Cardiac fibroblast (primary cell): ENCODE measurements at places on chromosomes 12 and 14.

DNA sequence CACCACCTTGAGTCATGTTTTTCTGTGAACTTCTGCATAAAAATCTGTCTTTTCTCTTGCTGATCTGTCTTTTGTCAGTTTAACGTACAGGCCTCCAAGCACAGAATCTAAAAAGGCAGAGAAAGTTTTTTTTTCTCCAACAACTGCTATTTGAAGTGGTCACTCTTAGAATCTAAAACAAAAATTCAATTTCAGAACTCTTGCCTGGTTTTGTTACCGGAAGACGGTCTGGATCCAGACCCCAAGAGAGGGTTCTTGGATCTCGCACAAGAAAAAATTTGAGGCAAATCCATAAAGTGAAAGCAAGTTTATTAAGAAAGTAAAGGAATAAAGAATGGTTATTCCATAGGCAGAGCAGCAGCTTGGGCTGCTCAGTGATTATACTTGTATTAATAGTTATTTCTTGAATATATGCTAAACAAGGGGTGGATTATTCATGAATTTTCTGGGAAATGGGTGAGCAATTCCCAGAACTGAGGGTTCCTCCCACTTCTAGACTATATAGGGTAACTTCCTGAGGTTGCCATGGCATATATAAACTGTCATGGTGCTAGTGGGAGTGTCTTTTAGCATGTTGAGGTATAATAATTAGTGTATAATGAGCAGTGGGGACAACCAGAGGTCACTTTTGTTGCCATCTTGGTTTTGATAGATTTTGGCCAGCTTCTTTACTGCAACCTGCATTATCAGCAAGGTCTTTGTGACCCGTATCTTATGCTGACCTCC lies 150.0 kb upstream of the PLEKHA5 start:
- no peak for DNase-seq

DNA sequence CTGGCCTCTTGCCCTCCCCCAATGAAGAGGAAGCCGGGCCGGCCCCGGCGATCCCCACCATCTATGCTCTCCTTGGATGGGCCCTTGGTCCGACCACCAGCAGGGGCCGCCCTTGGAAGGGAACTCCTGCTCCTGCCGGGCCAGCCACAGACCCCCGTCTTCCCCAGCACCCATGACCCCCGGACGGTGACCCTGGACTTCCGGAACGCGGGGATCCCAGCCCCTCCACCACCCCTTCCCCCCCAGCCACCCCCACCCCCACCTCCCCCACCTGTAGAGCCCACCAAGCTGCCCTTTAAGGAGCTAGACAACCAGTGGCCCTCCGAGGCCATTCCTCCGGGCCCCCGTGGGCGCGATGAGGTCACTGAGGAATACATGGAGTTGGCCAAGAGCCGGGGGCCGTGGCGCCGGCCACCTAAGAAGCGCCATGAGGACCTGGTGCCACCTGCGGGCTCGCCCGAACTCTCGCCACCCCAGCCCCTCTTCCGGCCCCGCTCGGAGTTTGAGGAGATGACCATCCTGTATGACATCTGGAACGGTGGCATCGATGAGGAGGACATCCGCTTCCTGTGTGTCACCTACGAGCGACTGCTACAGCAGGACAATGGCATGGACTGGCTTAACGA lies 19.4 kb downstream of the SETD1B start:
- no peak for DNase-seq

DNA sequence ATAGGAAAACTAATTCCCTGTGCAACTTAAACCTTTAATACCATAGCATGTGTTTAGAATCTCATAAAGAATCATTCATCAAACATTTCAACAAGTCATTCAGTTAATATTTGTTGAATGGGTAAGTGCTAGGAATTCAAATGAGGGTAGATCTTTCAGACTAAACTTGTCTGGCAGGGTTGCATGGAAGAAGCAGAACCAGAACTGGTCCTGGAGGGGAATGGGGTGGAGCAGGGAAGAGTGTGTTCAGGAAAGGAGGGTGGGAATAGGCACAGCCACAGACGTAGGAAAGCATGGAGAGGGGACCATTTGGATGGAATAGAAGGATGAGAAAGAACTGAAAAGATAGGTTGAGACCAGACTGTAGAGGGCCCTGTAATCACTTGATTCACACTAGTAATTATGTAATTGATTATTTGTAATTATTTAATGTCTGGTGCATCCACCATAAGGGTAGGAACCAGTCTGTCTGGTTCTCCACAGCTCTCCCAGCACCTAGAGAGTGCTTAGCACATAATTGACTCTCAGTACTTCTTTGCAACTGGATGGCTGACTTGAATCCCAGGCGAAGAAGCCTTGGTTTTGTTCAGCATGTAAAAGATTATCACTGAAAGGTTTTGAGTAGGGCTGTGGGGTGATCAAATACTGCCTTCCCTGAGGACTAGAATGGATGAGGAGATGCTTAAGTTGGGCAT lies 3.0 kb upstream of the MAP3K9 start:
- no peak for DNase-seq

DNA sequence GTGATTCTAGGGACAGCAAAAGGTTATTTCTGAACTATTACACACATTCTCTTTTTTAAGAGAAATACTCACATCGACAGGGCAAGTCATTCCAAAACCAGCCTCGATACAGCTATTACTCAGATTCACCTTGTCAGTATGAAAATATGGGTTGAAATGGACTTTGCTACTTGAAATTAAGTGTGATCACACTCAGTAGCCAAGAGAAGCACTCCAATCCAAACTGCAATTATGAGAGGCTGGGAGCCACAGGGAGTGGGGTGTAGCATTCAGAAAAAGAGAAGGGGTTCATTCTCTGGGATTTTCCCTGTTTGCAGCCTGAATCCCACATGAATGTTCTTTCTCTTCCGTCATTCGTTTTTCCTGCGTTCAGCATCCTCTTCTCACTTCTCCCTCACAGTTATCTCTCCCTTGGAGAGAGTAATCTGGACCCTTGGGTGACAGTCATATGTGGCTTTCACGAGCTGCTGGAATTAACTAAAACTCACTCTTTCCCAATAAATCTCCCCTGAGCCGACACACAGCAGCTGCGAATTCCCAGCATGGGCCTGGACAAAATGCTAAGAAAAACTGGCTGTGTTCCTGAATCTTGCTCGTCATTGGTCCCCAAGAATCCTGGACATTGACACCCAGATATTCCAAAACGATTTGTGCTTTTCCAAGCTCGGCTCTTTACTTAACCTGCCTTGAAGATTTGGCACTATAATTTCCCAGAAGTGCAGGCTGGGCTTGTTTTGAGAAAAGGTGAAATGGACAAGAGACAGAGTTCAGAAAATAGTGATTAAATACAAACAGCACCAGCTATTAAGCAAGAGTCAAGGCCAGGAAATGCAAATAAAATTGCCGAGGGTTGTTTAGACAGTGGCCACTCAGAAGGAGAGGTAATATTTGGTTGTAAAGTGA lies 199.5 kb upstream of the PLEKHG7 start:
- DNase-seq = peak; percentile 7

DNA sequence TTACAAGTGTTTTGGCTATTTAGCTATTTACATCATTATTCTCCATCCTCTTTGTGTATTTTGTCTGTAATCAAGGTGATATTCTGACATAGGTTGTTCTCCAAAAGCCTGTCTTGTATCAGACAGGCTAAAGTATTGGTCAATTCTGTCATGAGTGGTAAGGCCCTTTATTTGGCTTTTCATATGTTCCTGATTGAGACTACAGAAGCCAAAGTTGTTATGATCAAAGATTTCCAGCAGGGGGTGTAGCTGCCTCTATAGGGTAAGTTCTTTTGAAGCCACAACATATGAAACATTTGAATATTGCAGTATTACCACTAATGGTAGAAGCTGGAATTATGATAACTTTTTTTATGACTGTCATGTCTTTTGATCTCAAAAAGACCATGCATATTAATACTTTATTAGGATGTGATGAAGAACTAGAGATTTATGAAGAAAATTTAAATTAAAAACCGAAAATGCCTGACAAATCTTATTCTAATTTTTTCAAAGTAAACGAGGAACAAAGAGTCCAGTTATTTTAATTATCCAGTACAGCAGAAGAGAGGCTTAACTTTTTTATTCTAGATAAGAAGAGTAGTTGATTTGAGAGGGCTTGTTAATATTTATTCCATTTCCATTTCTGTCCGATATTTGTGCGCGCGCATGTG lies 3.4 kb upstream of the ARHGAP5 start:
- peak; percentile 91 for DNase-seq
